ENCODE measurements at places on chromosomes 3 and 15.

- DNase-seq = no peak
These were observed 105.4 kb downstream of the LINGO1 start for GRCh38 chr15:77527164-77527778.

- DNase-seq = no peak
These were observed 17.6 kb downstream of the KIF9 start for GRCh38 chr3:47265008-47265407.

- DNase-seq = no peak
These were observed 7.1 kb upstream of the NEK10 start for GRCh38 chr3:27376109-27376772.

DNA sequence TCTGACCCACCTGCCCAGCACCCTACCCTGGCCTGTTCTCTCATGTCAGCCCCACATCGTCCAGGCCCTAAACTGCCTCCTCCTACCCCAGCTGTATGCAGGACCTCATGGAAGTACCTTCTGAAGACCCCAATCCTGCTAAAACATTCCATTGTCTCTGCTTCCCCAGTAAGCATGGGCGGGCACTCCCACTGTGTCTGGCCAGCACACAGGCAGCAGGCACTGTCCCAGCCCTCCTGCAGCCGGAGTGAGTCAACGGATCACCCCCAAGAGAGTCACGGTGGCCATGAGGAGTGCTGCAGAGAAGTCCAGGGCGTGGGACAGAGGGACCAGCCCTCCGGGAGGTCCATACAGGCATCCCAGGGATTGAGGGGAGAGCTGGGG is 36.4 kb upstream of the SLCO2A1 start:
- no peak for DNase-seq

- DNase-seq = no peak
These were observed 171.7 kb upstream of the TLE3 start for GRCh38 chr15:70269311-70269911.

GRCh38 chr3:39285332-39285731 is 5.5 kb upstream of the CX3CR1 start:
- no peak for DNase-seq

DNA sequence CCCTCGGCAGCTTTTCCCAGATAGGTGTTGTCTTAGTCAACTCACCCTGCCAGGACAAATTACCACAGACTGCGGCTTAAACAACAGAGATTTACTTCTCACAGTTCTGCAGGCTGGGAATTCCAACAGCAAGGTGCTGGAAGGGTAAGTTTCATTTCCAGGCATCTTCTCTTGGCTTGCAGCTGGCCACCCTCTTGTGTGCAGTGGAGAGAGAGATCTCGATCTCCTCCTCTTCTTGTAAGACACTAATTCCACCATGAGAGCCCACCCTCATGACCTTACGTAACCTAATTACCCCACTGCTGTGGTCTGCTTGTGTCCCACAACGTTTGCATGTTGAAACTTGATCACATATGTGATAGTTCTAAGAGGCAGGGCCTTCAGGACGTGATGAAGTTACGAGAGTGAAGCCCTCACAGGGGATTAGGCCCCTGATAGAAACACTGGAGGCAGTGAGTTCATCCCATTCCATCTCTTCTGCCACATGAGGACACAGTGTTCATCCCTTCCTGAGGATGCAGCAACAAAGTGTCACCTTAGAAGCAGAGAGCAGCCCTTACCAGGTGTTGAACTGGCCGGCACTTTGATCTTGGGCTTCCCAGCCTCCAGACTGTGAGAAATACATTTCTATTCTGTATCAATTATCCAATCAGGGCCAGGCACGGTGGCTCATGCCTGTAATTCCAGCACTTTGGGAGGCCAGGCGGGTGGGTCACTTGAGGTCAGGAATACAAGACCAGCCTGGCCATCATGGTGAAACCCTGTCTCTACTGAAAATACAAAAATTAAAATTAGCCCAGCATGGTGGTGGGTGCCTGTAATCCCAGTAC is 247.7 kb downstream of the PLCL2 start:
- no peak for DNase-seq

DNA sequence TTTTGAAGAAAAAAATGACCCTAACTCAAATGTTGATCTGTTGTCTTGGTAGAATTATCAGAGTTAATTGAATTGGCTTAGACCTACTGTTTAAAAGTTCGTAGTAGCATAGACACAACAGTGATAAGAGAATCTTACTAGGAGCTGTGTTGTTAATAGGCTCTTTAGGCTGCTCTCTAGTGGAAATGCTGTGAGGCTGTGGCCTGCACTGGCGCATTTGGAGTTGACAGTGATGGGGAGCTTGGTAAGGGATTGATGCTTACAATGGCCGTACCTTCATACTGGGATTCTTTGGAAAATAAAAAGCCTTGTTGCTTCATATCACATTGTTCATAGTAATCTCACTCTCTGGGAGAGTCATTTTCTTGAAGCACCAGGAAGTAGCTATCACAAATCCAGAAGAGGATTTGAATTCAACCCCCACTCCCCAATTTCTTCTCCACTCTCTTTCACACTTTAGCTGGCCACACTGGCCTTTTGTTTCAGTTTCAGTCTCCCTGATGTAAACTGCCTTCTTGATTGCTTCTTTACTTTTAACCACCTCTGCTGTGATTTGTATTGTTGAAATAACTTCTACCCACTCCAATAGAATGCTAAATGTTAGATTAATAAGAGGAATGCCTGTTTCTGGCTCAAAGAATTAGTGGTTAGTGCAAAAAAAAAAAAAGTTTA is 56.6 kb downstream of the CEP63 start:
- no peak for DNase-seq

DNA sequence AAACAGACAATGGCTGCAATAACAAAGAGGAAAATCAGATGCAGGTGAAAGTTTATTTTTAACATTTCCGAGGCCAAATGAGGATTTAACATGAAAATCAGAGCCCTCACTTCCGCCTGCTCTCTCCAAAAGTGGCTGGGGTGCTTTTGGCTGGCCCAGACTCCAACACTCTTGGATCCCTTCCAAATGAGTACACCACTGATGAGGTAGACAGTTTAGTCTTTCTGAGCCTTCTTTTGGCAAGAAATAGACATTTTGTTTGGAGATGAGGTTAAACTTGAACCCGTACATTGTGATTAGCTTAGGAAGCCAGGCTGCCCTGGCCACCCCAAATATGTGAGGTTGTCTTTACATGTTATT is 51.0 kb upstream of the TRA2B start:
- DNase-seq = no peak

DNA sequence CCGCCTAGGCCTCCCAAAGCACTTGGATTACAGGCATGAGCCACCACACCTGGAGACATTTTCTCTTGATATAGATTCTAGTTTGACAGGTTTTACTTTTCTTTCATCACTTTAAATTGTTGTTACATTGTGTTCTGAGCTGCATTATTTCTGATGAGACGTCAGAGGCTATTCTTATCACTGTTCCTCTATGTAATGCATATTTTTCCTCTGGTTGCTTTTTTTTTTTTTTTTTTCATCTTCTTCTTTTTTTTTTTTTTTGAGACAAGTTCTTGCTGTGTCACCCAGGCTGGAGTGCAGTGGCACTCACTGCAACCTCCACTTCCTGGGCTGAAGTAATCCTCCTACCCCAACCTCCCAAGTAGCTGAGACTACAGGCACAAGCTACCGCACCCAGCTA is 41.2 kb downstream of the TRA2B start:
- no peak for DNase-seq

GRCh38 chr15:22888120-22888859 is 49.8 kb downstream of the NIPA2 start:
- peak; percentile 80 for DNase-seq

GRCh38 chr3:127674790-127675189 is 2.0 kb downstream of the ABTB1 start:
- no peak for DNase-seq

DNA sequence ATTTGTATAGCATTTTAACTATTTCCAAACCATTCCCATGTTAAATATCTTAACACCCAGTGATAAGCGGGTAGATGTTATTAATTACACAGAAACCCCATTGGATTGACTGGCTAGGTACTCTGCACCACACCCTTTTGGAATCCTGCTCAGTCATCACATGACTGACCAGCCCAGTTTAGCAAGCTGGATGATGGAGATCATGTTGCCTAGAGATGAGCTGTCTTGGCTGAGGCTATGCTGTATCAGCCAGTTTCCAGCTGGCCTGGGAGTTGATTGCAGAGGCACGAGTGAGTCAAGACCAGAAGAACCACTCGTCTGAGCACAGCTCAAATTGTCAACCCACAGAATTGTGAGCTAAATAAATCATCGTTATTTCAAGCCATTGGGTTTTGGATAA is 124.6 kb downstream of the ZNF621 start:
- no peak for DNase-seq

- DNase-seq = no peak
These were observed 54.5 kb downstream of the SATB1 start for GRCh38 chr3:18370672-18371071.

- no peak for DNase-seq
These were observed 928.9 kb downstream of the FHIT start for GRCh38 chr3:60322298-60322856.

DNA sequence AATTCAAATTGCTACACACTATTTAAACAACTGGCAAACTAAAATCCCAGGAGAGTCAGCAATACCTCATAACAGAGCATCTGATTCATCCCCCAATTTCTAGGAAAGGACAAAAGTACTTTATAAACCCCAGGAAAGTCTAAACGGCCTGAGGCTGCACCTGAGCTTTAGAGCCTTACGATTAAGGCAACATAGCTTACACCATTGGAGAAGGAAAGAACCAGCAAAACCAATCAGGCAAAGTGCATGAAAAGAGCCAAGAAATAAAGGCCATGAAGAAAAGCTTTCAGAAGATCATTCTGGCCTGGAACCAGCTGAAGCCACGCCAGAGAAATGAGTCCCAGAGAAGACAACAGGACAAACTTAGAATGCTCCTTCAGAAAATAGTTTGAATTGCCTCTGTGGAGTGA is 48.1 kb downstream of the PTPN9 start:
- DNase-seq = no peak

- no peak for DNase-seq
These were observed 107.0 kb downstream of the IQSEC1 start for GRCh38 chr3:12965999-12966846.

DNA sequence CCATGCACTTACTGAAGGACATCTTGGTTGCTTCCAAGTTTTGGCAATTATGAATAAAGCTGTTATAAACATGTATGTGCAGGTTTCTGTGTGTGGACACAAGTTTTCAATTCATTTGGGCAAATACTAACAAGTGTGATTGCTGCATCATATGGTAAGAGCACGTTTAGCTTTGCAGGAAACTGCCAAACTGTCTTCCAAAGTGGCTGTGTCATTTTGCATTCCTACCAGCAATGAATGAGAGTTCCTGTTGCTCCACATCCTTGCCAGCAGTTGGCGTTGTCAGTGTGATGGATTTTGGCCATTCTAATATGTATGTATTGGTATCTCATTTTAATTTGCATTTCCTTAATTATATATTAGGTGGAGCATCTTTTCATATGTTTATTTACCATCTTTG is 280.1 kb downstream of the SV2B start:
- DNase-seq = no peak

DNA sequence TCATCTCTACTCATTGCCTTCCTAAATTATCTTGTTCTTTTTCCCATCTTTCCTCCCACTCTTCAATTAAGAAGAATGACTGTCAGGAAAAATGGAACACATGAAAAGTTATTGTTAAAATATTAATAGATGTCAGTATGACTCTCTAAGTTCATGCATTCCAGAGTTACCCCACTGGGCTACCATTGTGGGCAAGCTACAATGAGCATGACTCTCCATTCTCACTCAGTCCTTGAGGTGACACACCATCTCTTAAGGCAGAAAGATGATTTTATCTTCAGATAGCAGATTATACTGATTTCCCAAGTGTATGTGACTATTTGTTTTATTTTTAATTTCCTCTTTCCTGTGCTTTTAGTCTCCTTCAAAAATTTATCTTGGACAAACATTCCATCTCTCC is 144.3 kb downstream of the ALCAM start:
- no peak for DNase-seq

GRCh38 chr15:76987276-76987675 is 7.7 kb upstream of the PSTPIP1 start:
- DNase-seq = no peak

GRCh38 chr15:44536302-44536961 is 515 bp upstream of the EIF3J start:
- peak; percentile 59 for DNase-seq
